Chondrocyte (in vitro differentiated cells): ENCODE measurements at places on chromosomes 7 and 10. TPM values are rescaled to one million over a fixed set of nuclear protein-coding genes. Genes with fewer than 3 reads are reported as not detected.

The MMD2 gene
- not detected in 3 replicates for total RNA-seq

The TCAF1 gene
- total RNA-seq, result 106 to 127 TPM (median 109 TPM) in 3 replicates

The TLX1 gene
- not detected in 3 replicates for total RNA-seq

The ADAM22 gene
- total RNA-seq, result 0.92 to 6.6 TPM (median 1.6 TPM) in 3 replicates

The TEX47 gene
- not detected in 3 replicates for total RNA-seq

The ZNF33B gene
- total RNA-seq, result 6.6 to 12.4 TPM (median 10.5 TPM) in 3 replicates

The SPDYE2 gene
- not detected in 3 replicates for total RNA-seq

The GALNT11 gene
- 36.2 to 62.1 TPM (median 37.1 TPM) in 3 replicates for total RNA-seq

The RALA gene
- total RNA-seq, result 29.2 to 37.4 TPM (median 35.2 TPM) in 3 replicates

The LIPF gene
- total RNA-seq, result not detected in 3 replicates

The SPRN gene
- total RNA-seq, result 2.4 to 7.3 TPM (median 6.5 TPM) in 3 replicates

The SPAM1 gene
- not detected in 3 replicates for total RNA-seq

The SORBS1 gene
- 5.0 to 7.0 TPM (median 5.6 TPM) in 3 replicates for total RNA-seq

The FAM13C gene
- total RNA-seq, result 4.9 to 5.9 TPM (median 5.1 TPM) in 3 replicates

The GNAT3 gene
- not detected in 3 replicates for total RNA-seq

The CALML3 gene
- total RNA-seq, result not detected in 3 replicates

The ADAM12 gene
- total RNA-seq, result 92.2 to 175 TPM (median 166 TPM) in 3 replicates

The MAGI2 gene
- total RNA-seq, result 5.8 to 11.8 TPM (median 6.0 TPM) in 3 replicates

The ZNF727 gene
- not detected in 3 replicates for total RNA-seq

The TMEM140 gene
- total RNA-seq, result not detected in 3 replicates

The FBXL13 gene
- 0.45 to 0.97 TPM (median 0.48 TPM) in 3 replicates for total RNA-seq

The ANKRD61 gene
- total RNA-seq, result not detected in 3 replicates

The STEAP1B gene
- total RNA-seq, result 1.5 to 5.1 TPM (median 4.2 TPM) in 3 replicates

The IFRD1 gene
- total RNA-seq, result 69.2 to 108 TPM (median 106 TPM) in 3 replicates

The GDF2 gene
- not detected in 3 replicates for total RNA-seq

The PLPP4 gene
- 2.8 to 11.6 TPM (median 3.0 TPM) in 3 replicates for total RNA-seq

The AFAP1L2 gene
- total RNA-seq, result 1.6 to 2.9 TPM (median 1.8 TPM) in 3 replicates

The RNF148 gene
- total RNA-seq, result not detected in 3 replicates

The LIPJ gene
- total RNA-seq, result not detected in 3 replicates

The FLNC gene
- total RNA-seq, result 72.3 to 119 TPM (median 118 TPM) in 3 replicates

The ASZ1 gene
- not detected in 3 replicates for total RNA-seq

The SEC23IP gene
- 65.2 to 90.3 TPM (median 70.0 TPM) in 3 replicates for total RNA-seq

The GRM3 gene
- total RNA-seq, result not detected in 3 replicates

The SPDYE5 gene
- total RNA-seq, result not detected in 3 replicates

The FANK1 gene
- 2.5 to 5.1 TPM (median 3.3 TPM) in 3 replicates for total RNA-seq

The EIF4EBP2 gene
- total RNA-seq, result 39.6 to 52.9 TPM (median 41.0 TPM) in 3 replicates

The SLC16A9 gene
- total RNA-seq, result 1.00 to 1.5 TPM (median 1.2 TPM) in 3 replicates

The SLC35G1 gene
- total RNA-seq, result 4.6 to 10.8 TPM (median 5.3 TPM) in 3 replicates

The NAT16 gene
- total RNA-seq, result not detected in 3 replicates

The MBLAC1 gene
- total RNA-seq, result 1.7 to 3.2 TPM (median 2.5 TPM) in 3 replicates

The MNX1 gene
- not detected in 3 replicates for total RNA-seq
